ENCODE measurements at places on chromosomes 16 and 17.
A peak's percentile ranks its signal among the peaks of the same experiment; 100 is the strongest.

DNA sequence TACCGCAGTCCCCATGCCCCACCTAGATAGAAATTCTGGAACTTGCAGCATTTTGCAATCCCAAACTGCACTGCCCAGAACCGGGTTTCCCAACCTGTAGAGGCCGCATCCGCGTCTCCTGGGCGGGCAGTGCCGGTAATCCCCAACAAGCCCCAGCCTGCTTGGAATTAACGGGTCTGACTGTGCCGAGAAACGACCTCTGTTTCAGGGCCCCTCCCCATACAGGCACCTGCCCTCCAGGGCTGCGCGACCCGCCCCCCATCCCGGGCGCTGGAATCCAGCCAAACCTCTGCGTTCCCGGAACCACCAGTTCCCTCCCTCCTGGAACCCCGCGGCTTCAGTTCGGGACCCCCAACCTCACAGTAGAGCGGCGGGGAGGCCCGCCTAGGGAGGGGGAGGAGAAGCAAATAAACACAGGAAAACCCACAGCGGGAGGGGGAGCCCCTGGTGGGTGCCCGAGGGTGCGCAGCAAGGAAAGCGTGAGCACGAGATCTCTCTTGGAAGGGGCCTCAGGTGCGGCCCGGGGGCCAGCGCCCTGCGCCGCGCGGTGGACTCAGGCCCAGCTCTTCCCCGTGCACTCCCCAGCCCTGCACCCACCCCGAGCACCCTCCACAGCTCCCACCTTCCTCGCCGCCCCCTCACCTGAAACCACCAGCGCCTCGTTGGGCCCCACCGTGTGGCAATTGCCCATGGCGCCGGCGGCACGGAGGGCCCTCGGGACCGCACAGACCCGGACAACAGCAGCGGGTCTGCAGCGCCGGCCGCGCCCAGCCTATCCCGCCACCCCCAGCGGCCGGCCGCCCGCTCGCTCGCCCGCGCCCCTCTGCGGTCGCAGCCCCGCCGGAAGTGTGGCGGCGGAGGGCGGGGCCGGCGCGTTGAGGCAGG lies at the start of gene FLOT2:
Gene FLOT2, minus strand, starts transcription at position 850 of the 885 bp plus-strand sequence. Its CDS starts 159 bp downstream, at position 691.
- peak; percentile 54 for DNase-seq

DNA sequence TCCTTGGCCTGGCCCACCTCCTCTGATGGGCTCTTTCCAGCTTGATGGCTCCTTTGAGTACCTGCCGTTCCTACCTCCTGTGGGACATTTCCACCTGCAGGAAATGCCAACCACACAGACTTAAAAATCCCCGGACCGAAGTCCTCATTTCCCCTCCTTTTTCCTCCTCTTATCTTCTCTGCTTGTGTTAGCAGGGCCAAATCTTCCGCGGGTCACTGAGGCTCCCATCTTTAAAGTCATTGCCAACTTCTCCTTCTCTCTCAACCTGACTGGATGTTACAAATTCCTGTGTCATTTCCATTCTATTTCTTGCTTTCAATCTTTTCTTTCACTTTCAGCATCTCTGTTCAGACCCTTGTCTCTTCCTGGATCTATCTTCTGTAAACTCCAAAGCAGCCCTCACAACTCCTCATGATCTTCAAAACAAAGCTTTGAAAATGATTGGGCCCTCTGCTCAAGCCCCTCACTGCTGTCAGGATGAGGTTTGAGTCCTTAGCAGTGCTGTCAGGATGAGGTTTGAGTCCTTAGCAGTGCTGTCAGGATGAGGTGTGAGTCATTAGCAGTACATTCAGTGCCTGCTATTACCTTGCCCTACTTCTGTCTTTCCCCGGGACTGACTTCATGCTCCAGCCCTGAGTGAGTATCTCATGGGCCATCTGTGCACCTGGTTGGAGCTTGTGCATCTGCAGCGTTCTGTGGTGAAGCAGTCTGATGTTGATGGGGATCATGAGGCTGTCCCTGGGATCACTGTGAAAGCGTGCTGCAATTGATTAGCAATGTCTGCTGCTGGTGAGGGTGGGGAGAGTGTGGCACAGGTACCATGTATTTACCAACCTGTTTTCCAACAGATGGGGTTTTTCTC lies 100.1 kb downstream of the IRF8 start:
- no peak for DNase-seq

GRCh38 chr17:32536736-32537643 lies 50.2 kb downstream of the CDK5R1 start:
- DNase-seq: no peak

DNA sequence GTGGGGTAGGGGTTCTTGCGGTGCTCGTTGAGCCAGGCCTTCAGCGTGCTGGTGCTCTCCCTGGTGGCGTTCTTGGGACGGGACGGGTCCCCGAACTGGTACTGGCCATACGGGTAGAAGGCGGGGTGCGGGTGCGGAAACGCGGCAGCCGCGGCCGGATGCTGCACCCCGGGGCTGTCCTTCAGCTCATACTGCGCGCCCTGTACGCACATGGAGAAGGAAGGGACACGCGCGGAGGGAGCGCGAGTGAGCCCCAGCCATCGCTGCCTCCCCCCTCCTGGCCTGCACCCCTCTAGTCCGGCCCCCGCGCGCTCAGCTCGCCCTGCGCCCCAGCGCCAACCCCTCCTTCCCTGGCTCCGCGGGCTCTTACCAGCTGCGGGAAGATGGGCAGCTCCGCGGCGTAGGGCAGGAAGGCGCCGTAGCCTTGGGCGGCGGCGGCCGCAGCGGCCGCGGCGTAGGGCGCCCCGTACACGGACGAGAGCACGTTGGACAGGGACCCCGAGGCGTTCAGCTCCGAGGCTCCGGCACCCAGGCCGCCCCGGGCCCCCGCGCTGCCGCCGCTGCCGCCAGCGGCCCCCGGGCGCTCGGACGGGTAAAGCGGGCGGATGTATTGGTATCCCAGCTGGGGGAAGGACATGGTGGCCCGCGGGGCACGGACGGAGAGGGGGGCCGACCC lies 1.0 kb downstream of the IRX3 start:
- no peak for DNase-seq

- no peak for DNase-seq
Observed at GRCh38 chr17:66431910-66432309, 129.5 kb downstream of the PRKCA start.

GRCh38 chr17:32157225-32157624 lies 14.9 kb downstream of the RHOT1 start:
- no peak for DNase-seq

DNA sequence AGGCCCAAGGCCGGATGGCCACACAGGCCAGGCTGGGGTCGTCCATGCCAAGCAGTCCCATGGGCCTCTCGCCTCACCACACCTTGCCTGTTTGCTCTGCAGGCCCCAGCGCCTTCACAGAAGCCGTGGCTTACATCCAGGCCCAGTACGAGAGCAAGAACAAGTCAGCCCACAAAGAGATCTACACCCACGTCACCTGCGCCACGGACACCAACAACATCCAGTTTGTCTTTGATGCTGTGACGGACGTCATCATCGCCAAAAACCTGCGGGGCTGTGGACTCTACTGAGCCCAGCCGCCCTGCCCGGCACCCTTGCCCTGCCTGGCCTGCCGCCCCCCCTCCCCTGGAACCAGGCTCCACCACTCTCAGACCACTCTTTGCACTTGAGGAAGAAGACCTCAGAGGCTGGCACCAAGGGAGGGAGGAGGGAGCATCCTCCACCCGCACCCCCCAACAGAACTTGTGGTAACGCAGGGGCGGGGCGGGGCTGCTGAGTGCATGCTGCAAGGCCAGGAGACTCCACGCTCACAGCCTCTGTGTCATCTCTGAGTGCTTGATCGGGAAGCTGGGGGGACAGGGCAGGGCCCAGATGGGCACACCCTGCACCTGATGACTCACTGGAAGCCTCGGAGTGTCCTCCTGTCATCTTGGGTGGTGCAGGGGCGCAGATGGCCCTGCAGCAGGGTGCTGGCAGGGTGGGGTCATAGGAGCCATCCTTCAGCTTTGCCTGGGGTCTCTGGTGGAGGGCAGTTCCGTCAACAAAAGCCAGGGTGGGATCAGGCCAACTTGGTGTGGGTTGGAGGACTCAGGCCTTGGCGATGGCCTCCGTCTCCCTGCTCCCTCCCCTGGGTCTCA lies 81.5 kb downstream of the AMFR start:
- DNase-seq: no peak

GRCh38 chr16:13186813-13187212 lies 285.4 kb downstream of the SHISA9 start:
- no peak for DNase-seq

DNA sequence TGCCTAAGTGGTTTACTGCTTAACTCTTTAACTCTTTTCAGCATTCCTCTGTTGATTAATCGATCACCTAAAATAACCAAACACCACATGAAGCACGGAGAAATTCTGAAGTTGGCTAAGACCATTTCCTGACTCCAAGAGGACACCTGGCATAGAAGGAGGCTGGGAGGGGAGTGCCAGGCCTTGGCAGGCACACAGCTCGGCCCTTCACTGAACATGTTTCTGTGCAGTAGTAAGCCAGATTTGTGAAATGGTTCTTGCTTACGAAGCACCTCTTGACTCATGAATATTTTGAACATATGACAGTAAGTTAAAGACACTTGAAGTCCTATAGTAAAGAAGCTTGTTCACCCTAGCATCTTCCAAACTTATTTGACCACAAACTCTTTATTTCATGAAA lies 82.3 kb downstream of the FOXL1 start:
- DNase-seq: no peak
